ENCODE measurements at places on chromosomes 7 and 10. TPM values are rescaled to one million over a fixed set of nuclear protein-coding genes. Genes with fewer than 3 reads are reported as not detected.
A peak's percentile ranks its signal among the peaks of the same experiment; 100 is the strongest.

- DNase-seq, result no peak
Measured at GRCh38 chr10:7152982-7153381, 257.9 kb downstream of the SFMBT2 start.

- DNase-seq, result peak; percentile 20
Measured at GRCh38 chr10:101095550-101096213, 33.9 kb downstream of the KAZALD1 start.

DNA sequence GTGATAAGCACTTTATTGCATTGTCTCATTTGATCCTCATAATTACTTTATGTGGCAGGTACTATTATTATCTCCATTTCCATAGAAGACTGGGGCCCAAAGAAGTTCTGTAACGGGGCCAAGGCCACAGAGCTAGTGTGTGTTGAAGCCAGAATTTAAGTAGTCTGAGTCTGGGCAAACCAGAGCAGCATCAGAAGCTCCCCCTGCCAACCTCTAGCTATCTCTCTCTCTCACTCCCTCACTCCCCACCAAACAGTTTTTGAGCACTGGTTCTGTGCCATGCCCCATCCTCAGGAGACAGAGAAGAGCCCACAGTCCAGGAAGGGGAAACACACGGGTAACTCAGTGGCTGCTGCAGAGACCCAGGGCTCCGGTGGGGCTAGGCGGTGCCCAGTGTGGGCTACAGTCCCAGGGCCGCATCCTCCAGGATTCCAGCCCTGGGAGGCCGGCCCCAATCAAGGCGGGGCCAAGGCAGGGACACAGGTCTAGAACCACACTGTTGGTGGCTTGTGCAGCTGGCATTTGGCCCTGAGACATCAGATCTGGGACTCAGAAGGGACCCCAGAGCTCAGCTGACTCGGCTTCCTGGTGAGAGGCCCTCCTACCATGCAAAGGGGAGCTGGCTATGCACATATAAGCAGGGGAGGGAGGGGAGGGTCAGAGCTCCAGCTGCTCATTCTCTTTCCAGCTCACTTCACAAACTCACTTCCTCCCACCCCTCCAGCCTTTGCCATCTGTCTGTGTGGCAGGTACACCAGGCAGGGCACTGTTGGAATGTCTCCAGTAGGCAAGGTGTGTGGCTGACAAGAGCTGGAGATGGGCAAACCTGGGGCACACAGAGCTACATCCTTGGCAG is 34.4 kb downstream of the COL13A1 start:
- DNase-seq, result no peak

DNA sequence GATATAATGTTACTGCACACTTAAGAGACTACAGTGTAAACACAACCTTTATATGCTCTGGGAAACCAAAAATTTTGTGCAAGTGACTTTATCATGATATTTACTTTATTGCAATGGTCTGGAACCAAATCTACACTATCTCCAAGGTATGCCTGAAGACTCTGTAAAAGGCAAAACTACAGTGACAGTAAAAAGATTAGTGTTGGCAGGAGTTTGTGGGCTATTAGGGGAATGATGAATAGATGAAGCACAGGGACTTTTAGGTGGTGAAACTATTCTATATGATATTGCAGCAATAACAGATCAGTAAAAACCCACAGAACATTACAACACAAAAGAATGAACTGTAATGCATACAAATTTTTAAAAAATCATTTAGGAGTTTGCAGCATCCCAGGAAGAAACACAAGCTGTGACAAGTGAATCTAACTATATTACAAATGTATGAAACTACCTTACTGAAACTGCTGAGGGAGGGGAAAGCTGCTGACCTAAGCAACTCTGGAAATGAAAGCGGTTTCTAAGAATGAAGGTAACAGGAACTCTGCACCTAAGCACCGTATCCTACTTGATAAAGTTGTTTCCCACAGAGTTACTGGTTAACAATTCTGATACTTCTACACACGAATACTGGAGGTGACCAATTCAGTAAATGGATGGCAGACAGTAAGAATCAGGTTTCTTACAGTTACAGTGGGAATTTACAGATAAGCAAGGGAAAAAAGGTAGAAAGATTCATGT is 82.6 kb downstream of the ATE1 start:
- no peak for DNase-seq

DNA sequence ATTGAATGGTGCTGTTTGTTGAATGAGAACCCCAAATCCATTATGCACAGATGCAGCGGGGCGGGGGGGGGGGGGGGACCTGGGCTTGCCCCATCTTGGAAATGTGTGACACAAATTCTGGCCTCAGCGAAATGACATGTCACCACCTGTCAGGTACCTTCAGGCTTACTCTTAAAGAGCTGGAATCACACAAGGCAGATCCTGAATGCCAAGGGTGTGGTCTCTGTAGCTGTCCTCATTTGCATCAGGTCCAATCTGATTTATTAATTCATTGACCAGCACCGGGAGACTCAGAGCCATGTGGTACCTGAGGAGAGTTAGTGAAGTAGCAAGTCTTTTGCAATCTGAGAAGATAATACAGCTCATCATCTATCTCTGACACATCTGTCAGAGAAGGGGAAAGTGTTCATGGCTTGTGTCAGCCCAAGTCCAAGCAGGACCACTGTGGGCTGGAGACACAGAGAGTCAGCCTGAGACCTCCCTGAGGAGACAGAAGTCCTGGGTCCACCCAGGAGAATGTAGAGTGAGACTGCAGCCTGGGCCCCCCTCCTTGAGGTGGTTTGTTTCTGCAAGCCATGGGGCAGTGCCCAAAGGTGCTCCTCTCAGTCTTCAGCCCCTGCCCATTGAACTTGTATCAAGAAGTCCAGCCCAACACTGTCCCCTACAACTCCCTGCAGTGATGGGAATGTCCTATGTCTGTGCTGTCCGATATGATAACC is 46.7 kb downstream of the ADCYAP1R1 start:
- DNase-seq, result no peak

DNA sequence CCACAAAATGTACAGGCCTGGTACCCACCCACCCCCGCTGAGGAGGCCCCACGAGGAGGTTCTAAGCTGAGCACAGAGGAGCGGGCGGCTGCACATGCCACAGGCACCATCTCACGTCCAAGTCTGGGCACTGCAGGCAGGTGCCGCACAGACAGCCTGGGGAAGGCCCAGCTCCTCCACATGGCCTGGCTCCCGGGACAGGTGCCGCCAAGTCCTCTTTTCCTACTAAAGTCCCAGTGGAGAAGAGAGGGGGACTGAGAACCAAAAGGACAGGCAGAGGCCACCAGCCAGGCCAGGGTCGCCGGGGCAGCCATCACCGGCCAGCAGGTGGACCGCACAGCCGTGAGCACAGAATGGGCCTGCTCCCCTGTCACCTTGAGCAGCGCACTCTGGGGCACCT is 91.1 kb downstream of the MAD1L1 start:
- no peak for DNase-seq

- DNase-seq, result no peak
Measured at GRCh38 chr10:74329873-74330272, 178.9 kb downstream of the ADK start.

GRCh38 chr10:22325272-22326144 is 4.6 kb downstream of the BMI1 start:
- peak; percentile 81 for DNase-seq

- DNase-seq, result peak; percentile 38
Measured at GRCh38 chr10:92699518-92700381, 10.0 kb downstream of the HHEX start.

GRCh38 chr7:68073701-68074100 is 1077.1 kb downstream of the TYW1 start:
- DNase-seq, result no peak

ALOX5 gene
- polyA plus RNA-seq, result 1.9 TPM

NCF1 gene
- polyA plus RNA-seq, result 1.6 TPM

KCND2 gene
- 0.83 TPM for polyA plus RNA-seq

CRTAC1 gene
- 0.35 TPM for polyA plus RNA-seq

Data from hindlimb muscle (tissue), 1 donor.